ENCODE measurements at places on chromosomes 3 and 15. TPM values are rescaled to one million over a fixed set of nuclear protein-coding genes. Genes with fewer than 3 reads are reported as not detected.
A peak's percentile ranks its signal among the peaks of the same experiment; 100 is the strongest.

RTP2 gene
- not detected for total RNA-seq

DNA sequence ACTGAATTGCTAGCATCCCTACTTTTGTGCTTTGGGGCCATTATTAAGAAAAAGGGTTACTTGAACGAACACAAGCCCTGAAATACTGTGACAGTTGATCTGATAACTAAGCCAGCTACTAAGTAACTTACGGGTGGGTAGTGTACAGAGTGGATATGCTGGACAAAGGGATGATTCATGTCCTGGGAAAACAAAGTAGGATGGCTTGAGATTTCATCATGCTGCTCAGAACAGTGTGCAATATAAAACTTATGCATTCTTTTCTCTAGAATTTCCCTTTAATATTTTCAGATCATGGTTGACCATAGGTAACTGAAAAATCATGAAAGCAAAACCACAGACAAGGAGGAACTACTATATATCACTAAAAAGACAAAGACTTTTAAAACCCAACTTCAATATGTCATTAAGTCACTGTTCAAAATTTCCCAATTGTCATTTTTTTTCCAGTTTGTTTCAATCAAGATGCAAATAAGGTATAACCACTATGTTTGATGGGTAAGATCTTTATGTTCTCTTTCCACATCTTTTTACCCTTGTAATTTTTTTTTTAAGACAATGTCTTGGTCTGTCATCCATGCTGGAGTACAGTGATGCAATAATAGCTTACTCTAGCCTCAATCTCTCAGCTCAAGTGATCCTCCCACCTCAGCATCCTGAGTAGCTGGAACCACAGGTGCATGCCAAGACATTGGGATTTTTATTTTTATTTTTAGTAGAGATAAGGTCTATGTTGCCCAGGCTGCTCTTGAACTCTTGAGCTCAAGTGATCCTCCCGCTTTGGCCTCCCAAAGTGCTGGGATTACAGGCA is 67.7 kb downstream of the IFT80 start:
- H3K36me3 ChIP-seq = no peaks in the 10 kb centered on the region
- no peaks in the 10 kb centered on the region for H3K27me3 ChIP-seq
- no peak overlapping the region for H3K4me3 ChIP-seq
- no peaks in the 10 kb centered on the region for H3K4me1 ChIP-seq
- no peak overlapping the region for H3K27ac ChIP-seq

DNA sequence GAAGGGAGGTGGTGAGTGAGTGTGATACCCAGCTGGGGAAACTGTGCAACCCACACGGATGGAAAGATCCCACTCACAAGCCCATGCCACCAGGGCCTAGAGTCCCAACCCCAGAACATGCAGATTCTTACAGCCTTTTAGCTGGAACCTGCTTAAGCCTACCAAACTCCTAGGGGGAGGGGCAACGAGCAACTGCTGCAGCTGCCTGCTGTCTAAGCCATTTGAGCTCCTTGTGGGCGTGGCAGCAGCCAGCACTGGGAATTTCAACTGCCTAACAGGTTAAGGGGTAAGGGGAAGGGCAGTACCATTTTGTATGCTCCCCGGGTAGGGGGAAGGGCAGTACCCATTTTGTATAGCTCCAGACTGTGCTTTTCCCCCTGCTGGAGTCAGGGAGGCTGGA is 673.2 kb upstream of the BCHE start:
- no peaks in the 10 kb centered on the region for H3K27me3 ChIP-seq
- H3K4me3 ChIP-seq = no peak overlapping the region
- no peak overlapping the region for H3K27ac ChIP-seq
- no peak for DNase-seq
- no peaks in the 10 kb centered on the region for H3K4me1 ChIP-seq
- H3K36me3 ChIP-seq = no peaks in the 10 kb centered on the region

- peaks cover 20% of the 10 kb centered on the region for H3K4me1 ChIP-seq
- H3K27me3 ChIP-seq = no peaks in the 10 kb centered on the region
- peak; percentile 51 for DNase-seq
- H3K36me3 ChIP-seq = peaks cover 2% of the 10 kb centered on the region
- H3K27ac ChIP-seq = no peak overlapping the region
Observed at GRCh38 chr3:48634661-48635221, 520 bp downstream of the SLC26A6 start.

- H3K4me1 ChIP-seq = no peaks in the 10 kb centered on the region
- peaks cover 3% of the 10 kb centered on the region for H3K27me3 ChIP-seq
- H3K27ac ChIP-seq = no peak overlapping the region
- H3K36me3 ChIP-seq = no peaks in the 10 kb centered on the region
Observed at GRCh38 chr15:71124937-71125790, 9.9 kb downstream of the THSD4 start.

- H3K36me3 ChIP-seq = no peaks in the 10 kb centered on the region
- no peak overlapping the region for H3K4me3 ChIP-seq
- no peaks in the 10 kb centered on the region for H3K4me1 ChIP-seq
- H3K27me3 ChIP-seq = no peaks in the 10 kb centered on the region
- DNase-seq = no peak
Observed at GRCh38 chr3:77234004-77234403, 194.1 kb downstream of the ROBO2 start.

DNA sequence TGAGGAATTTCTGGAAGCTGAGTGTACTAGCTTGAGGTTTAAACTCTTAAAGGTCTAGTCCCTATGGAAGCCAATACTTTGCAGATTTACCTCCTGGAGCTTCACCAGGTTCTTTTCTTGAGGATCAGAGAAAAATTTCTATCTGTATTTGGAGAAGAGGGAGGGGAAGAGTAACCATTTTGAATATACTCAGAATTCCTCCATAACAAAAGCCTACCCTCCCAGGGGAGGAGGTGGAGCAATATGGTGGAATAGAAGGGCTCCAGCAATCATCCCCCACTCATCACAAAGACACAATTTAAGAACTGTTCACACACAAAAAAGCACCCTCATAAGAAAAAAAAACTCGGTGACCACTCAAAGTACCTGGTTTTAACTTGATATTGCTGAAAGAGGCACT is 36.0 kb upstream of the PEX5L start:
- H3K36me3 ChIP-seq = no peaks in the 10 kb centered on the region
- no peak for DNase-seq
- no peak overlapping the region for H3K27ac ChIP-seq
- H3K4me3 ChIP-seq = no peak overlapping the region
- H3K27me3 ChIP-seq = no peaks in the 10 kb centered on the region
- H3K4me1 ChIP-seq = no peaks in the 10 kb centered on the region

GRCh38 chr15:96046620-96047240 is 283.8 kb upstream of the NR2F2 start:
- H3K27ac ChIP-seq = no peak overlapping the region
- peaks cover 60% of the 10 kb centered on the region for H3K27me3 ChIP-seq
- H3K4me1 ChIP-seq = no peaks in the 10 kb centered on the region

CHRNA3 gene
- total RNA-seq = not detected

DNA sequence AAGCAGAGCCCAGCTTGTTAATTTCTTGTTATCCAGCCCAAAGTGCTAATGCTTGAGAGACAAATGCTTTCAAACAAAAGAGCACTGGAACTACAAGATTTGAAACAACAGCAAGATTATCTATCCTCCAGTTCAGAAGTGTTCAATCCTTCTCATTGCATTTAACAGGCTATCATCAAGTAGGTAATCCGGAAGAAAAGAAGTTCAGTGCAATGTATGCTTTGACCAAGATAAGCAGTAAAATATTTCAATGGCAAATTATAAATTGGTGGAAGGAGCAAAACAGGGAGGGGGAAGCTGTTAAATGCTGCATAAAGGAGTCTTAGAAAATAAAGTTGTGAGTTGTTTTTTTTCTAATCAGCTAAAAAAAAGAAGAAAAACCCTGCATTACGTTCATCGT is 8.8 kb downstream of the LRIG1 start:
- DNase-seq = no peak
- H3K4me1 ChIP-seq = peaks cover 91% of the 10 kb centered on the region
- H3K27me3 ChIP-seq = peaks cover 2% of the 10 kb centered on the region
- H3K4me3 ChIP-seq = no peak overlapping the region
- H3K27ac ChIP-seq = no peak overlapping the region

- DNase-seq = no peak
- H3K27me3 ChIP-seq = no peaks in the 10 kb centered on the region
- H3K4me3 ChIP-seq = no peak overlapping the region
- no peaks in the 10 kb centered on the region for H3K36me3 ChIP-seq
- H3K4me1 ChIP-seq = no peaks in the 10 kb centered on the region
Observed at GRCh38 chr3:359672-360071, 163.1 kb downstream of the CHL1 start.

ICE2 gene
- total RNA-seq = 70.0 TPM

RMDN3 gene
- 26.0 TPM for total RNA-seq

- peak overlapping the region; percentile 83 for H3K27ac ChIP-seq
- peaks cover 33% of the 10 kb centered on the region for H3K4me1 ChIP-seq
- peak overlapping the region; percentile 28 for H3K4me3 ChIP-seq
- H3K36me3 ChIP-seq = peaks cover 13% of the 10 kb centered on the region
- no peaks in the 10 kb centered on the region for H3K27me3 ChIP-seq
Observed at GRCh38 chr3:188358787-188359493, 205.0 kb downstream of the LPP start.

GREM1 gene
- not detected for total RNA-seq

ATP13A4 gene
- total RNA-seq = 1.1 TPM

GRCh38 chr15:84391191-84391590 is 155.6 kb downstream of the GOLGA6L4 start:
- H3K4me3 ChIP-seq = no peak overlapping the region
- no peaks in the 10 kb centered on the region for H3K4me1 ChIP-seq
- H3K36me3 ChIP-seq = no peaks in the 10 kb centered on the region
- no peak for DNase-seq
- H3K27ac ChIP-seq = no peak overlapping the region

DNA sequence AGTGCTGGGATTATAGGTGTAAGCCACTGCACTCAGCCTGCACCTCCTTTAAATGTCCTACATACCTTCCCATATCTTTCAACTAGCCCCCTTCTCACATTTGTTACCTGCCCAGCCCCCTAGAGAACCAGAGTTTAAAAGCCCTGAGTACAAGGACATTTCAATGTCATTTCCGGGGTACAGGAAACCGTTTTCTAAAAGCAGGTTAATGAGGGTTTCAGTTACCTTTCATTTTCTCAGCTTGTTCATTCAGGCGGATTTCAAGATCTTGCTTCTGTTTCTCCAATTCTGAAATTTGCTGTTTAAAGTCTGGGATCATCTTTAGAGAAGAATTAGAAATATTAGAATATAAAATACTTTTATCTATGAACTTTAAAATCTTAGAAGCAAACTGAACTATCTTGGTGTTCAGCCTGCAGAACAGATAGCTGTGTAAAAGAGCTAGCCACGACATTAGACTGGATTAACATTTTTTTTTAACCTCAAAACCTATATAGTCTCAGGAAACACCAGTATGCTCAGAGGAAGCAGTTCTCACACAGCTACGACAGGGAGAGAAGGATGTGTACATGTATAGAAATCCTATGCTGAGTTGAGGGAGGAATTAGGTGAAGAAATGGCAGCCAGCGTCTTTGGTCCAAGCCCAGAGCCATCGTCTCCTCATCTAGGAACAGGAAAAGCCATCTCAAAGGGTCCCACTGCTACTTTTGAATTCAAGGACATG is 29.9 kb upstream of the GNB5 start:
- H3K4me3 ChIP-seq = peak overlapping the region; percentile 80
- peak; percentile 24 for DNase-seq
- H3K27me3 ChIP-seq = no peaks in the 10 kb centered on the region
- peaks cover 36% of the 10 kb centered on the region for H3K4me1 ChIP-seq
- H3K36me3 ChIP-seq = peaks cover 9% of the 10 kb centered on the region

SEC22A gene
- 15.8 TPM for total RNA-seq

GRCh38 chr15:45842151-45842550 is 207.3 kb downstream of the SQOR start:
- H3K36me3 ChIP-seq = no peaks in the 10 kb centered on the region
- H3K27ac ChIP-seq = no peak overlapping the region
- H3K4me1 ChIP-seq = no peaks in the 10 kb centered on the region
- no peak for DNase-seq

DNA sequence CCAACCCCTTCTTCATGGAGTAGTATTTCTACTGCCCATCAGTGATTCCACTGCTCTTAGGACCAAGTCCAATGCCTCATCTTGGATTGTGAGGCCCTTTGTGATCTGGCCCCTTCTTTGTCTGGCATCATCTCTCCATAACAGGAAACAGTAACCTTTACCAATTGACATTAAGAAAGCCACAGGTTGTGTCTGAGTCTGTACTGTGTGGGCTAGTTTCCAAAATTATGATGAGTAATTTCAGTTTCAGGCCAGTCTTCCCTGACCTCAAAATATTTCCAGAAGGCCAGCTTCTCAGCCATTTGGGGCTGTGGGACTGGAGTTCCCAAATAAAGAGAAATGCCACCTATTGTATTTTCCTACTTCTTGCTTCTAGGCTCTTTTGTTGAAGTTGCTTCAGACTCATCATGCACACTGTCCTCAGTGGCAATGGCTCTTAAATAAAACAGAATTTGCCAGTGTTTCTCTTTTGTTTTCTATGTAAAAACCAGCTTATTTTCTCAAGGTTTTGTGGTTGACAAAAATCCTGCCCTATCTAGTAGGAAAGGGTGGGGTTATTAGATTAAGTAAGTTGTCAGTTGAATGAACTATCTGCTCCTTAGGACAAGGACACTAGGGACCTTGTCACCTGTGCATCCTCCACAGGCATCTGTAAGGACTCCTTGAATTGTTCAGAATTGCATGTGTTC is 47.0 kb upstream of the ACKR4 start:
- peaks cover 17% of the 10 kb centered on the region for H3K4me1 ChIP-seq
- peak overlapping the region; percentile 27 for H3K27ac ChIP-seq
- no peak overlapping the region for H3K4me3 ChIP-seq
- no peaks in the 10 kb centered on the region for H3K27me3 ChIP-seq

RTP1 gene
- total RNA-seq = not detected

- H3K4me3 ChIP-seq = no peak overlapping the region
- H3K27me3 ChIP-seq = peaks cover 7% of the 10 kb centered on the region
- DNase-seq = no peak
- H3K4me1 ChIP-seq = peaks cover 1% of the 10 kb centered on the region
- no peaks in the 10 kb centered on the region for H3K36me3 ChIP-seq
Observed at GRCh38 chr3:108008106-108008505, 82.7 kb downstream of the CD47 start.

DNA sequence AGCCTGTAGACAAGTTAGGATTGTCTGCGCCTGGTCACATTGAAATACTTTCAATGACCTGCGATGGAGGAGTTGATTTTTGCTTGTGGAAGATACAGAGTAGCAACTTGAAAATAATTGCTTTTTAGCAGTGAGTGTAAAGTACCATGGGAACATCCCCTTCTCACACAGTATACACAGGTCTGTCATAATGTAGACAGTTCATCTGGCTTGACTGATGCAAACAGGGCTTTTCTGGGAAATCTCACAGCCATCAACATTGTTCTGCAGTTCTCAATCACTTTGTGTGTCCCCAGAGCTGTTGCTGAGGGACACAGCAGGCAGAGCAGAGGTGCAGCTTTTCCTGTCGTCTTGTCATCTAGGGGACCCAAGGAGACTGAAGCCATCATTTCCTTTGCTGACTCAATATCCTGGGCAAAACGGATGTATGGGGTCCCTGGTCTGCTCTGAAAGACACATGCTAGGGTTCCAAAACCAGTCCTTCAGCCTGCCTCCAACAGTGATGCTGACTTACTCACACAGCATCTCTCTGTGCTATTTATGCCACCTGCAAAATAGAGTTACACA is 5.3 kb upstream of the REC114 start:
- DNase-seq = no peak
- H3K27me3 ChIP-seq = peaks cover 24% of the 10 kb centered on the region
- no peak overlapping the region for H3K4me3 ChIP-seq
- peaks cover 2% of the 10 kb centered on the region for H3K4me1 ChIP-seq
- H3K27ac ChIP-seq = no peak overlapping the region
- no peaks in the 10 kb centered on the region for H3K36me3 ChIP-seq
